ENCODE measurements at places on chromosomes 4 and X. TPM values are rescaled to one million over a fixed set of nuclear protein-coding genes. Genes with fewer than 3 reads are reported as not detected.

The ACSL1 gene
- total RNA-seq, result 156 TPM

The DCK gene
- 7.7 TPM for total RNA-seq

The ELMOD2 gene
- 6.6 TPM for total RNA-seq

The SLC16A2 gene
- total RNA-seq, result 8.3 TPM

The SHROOM3 gene
- total RNA-seq, result 30.9 TPM

The CSAG2 gene
- not detected for total RNA-seq

The POU3F4 gene
- not detected for total RNA-seq

The CTPS2 gene
- total RNA-seq, result 4.8 TPM

The KCNIP4 gene
- total RNA-seq, result not detected

The SEPTIN6 gene
- total RNA-seq, result 14.1 TPM

The USP17L19 gene
- total RNA-seq, result not detected

The NSUN7 gene
- total RNA-seq, result 9.8 TPM

The RBMXL3 gene
- total RNA-seq, result not detected

The CLNK gene
- not detected for total RNA-seq

The GRID2 gene
- not detected for total RNA-seq

The CTAG1A gene
- not detected for total RNA-seq

The GABRG1 gene
- not detected for total RNA-seq

The SLC9B1 gene
- total RNA-seq, result not detected

The CXCL3 gene
- total RNA-seq, result not detected

The GLRA2 gene
- not detected for total RNA-seq

The GLA gene
- total RNA-seq, result 9.7 TPM

The HSD17B13 gene
- total RNA-seq, result not detected

The DGAT2L6 gene
- total RNA-seq, result not detected

The CDS1 gene
- total RNA-seq, result 0.98 TPM

The LRAT gene
- total RNA-seq, result 0.35 TPM
